Mammary epithelial cell (primary cell): ENCODE measurements at places on chromosomes 11 and 22. TPM values are rescaled to one million over a fixed set of nuclear protein-coding genes. Genes with fewer than 3 reads are reported as not detected.

- DNase-seq = no peak
These were observed 25.1 kb downstream of the DBX1 start for GRCh38 chr11:20134991-20135736.

GRCh38 chr11:21911061-21911460 lies 281.8 kb upstream of the ANO5 start:
- DNase-seq = no peak

- DNase-seq = no peak
These were observed 41.8 kb upstream of the SHANK2 start for GRCh38 chr11:71293961-71294782.

- no peak for DNase-seq
These were observed 2.0 kb downstream of the DUSP8 start for GRCh38 chr11:1570001-1570453.

- no peak for DNase-seq
These were observed 62.0 kb downstream of the FLRT1 start for GRCh38 chr11:64097468-64098317.

Gene LIN7C
- 43.7 and 55.0 TPM in 2 replicates for total RNA-seq

GRCh38 chr11:1651411-1651980 lies 21.9 kb downstream of the KRTAP5-5 start:
- no peak for DNase-seq

Gene NCF4
- not detected for total RNA-seq
